ENCODE measurements at places on chromosomes 13 and 19. TPM values are rescaled to one million over a fixed set of nuclear protein-coding genes. Genes with fewer than 3 reads are reported as not detected.

DNA sequence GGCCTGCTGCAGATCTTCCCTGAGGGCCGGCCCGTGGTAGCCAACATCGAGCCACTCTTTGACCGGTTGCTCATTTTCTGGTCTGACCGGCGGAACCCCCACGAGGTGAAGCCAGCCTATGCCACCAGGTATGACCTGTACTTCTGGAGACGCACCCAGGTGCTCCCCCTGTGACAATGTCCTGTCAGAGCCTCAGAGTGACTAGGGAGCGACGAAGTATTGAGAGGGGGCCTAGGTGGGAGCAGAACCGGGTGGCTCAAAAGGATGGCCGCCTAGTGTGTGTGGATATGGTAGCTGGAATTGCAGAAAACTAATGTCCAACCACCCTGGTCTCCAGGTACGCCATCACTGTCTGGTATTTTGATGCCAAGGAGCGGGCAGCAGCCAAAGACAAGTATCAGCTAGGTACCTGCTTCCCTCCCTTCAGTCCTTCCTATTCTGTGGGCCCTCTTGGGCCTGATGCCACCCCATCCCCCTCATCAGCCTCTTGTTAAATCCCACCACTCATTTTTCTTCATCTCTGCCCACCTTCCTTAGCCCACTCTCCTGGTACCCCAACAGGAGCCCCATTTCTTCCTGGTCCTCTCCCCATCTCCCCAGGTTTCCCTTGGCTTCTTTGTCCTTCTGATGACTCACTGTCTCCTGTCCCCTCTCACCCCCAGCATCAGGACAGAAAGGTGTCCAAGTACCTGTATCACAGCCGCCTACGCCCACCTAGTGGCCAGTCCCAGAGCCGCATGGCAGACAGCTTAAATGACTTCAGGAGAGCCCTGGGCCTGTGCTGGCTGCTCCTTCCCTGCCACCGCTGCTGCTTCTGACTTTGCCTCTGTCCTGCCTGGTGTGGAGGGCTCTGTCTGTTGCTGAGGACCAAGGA lies 8.4 kb downstream of the EGLN2 start:
- no peak for DNase-seq

Gene FUT1
- not detected for total RNA-seq

- DNase-seq: no peak
Observed at GRCh38 chr19:11090997-11091702, 1.9 kb downstream of the LDLR start.

DNA sequence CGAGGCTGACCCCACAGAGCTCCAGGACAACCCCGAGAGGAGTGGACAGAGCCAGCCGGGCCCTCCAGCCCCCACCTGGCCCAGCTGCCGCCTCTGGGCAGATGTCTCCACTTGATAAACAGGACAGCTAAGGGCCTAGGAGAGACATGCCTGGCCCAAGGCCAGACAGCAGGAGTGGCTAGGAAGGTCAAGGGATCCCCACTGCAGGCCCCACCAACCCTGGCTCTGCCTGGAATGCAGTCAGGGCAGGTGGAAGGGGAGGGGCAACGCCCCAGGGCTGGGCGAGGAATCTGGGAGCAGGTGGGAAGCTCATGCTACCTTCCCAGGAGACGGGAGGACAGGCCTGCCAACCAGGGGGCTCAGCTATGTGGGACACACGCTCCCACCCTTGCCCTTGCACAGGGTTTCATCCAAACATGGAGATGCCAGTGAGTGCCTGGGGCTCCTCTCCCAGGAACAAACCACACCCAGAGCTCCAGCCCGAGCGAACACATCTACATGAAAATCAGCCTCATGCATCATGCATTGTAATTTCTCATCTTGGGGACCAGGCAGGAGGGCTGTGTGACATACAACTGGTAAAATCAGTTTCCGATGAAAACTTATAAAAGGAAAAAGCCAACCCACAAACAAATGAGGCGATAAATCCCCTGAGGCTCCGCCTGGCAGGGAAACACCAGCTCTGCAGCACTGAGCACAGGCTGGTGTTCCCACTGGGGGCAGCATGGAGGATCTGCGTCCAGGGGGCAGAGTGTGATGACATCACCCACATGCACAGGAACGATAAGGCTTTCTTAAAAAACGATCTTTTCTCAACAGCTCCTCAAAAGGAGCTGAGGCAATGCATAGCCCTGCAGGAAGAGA lies 25.0 kb downstream of the SH3GL1 start:
- DNase-seq: peak; percentile 37

Gene RASA3
- 19.8 TPM for total RNA-seq

DNA sequence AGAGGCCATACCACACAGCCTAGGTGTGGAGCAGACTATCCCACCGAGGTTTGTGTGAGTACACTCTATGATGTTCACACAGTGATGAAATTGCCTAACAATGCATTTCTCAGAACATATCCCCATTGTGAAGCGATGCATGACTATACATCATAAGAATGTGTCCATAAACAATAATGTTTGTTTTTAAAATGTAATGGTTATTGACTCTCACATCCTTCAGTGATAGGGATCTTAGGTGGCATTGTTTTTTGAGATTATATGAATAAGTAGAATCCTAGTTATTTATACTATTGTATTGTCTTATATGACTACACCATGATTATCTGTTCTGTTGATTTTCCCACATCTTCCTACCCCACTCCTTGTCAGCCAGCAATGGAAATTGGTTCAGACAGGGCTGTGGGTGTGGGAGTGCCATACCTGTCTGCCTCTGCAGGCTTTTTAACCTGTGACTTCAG lies 13.6 kb downstream of the CCNA1 start:
- DNase-seq: peak; percentile 15

Gene ZNF121
- 22.9 TPM for total RNA-seq

Gene RHPN2
- total RNA-seq: 42.1 TPM

Gene RASAL3
- total RNA-seq: not detected

Gene PEX11G
- total RNA-seq: 0.47 TPM

Gene SYMPK
- 55.0 TPM for total RNA-seq

- DNase-seq: no peak
Observed at GRCh38 chr19:1407528-1408299, at the start of gene DAZAP1. Gene DAZAP1 (plus strand): TSS chr19:1407586. CDS start chr19:1407774, 188 bp downstream.

Gene ZNF480
- 12.8 TPM for total RNA-seq

DNA sequence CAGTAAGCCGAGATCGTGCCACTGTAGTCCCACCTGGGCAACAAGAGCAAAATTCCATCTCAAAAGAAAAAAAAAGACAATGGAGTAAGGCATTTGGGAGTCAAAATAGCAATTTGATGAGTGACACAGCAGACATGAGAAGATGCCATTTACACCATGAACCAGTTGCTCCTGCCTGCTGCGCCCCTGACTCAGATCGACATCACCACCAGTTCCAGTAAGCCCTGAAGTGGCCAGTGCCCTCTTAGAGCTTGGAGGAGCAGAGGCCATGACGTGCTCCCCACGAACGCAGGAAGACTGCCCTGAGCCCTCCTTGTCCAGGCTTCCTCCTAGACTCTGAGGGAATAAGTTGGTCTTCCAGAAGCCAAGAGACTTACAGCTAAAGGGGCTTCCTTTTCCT lies 339.2 kb downstream of the MYO16 start:
- DNase-seq: no peak

- no peak for DNase-seq
Observed at GRCh38 chr13:97091196-97091595, 96.9 kb upstream of the OXGR1 start.

Gene RDH8
- not detected for total RNA-seq

- no peak for DNase-seq
Observed at GRCh38 chr13:22270881-22271280, 600.0 kb downstream of the FGF9 start.

DNA sequence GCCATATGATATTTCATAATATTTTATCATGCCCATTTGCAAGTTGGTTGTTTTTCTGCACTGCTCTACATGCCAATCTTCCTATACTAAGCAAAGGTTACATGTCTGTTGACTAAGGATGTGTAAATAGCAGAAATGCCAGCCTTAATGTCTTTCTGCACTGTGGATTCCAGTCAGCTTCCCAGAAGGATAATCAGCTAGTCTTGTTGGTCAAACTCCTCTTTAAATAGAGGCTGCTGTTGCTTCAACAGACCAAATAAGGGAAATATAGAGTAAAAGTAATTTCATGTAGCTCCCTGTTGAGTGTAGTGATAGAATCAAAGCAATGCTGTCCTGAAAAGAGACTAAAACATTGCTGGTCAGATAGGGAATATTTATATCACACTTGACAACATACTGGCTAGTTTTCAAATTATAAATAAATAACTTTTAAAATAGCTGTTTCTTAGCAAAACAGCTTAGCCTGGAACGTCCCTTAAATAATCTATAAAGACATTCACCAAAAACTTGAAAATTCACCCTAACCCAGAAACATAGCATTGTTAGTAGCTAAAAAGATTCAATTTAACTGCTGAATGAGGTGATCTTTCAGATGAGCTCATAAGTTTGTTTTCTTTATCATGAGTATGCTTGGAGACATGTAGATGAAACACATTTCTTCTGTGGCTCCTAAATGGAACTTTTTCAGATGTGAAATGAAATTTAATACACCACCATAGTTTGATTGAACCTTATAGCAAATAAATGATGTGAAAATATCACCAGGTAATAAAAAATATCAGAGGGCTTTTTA lies 56.6 kb downstream of the FRY start:
- DNase-seq: no peak

DNA sequence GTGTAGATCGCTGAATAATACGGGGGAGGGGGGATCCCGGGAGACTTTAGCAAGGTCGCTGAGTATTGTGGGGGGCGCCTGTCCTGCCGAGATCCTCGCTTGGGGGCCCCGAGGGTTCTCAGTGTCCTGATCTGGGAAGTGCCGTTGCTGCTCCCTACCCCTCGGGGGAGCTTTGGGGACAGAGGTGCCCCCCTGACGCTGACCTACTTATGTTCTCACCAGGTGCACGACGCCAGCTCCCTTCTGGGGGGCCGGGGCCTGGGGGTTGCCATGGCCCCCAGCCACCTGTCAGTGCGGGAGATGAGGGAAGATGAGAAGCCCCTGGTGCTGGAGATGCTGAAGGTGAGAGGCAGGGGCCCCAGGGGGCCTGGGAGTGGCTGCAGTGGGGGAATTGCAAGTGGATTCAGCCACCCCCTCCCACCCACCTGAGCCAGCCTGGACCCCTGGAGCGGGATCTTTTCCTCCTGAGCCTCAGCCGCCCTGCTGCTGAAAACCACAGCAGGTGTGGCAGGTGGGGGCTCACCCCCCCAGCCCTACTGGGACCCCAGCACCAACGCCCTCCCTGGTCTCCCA lies 537 bp downstream of the NAT14 start:
- no peak for DNase-seq

GRCh38 chr13:26255691-26256277 lies 1.9 kb downstream of the CDK8 start:
- DNase-seq: no peak

Gene URAD
- total RNA-seq: not detected

- no peak for DNase-seq
Observed at GRCh38 chr13:50793026-50793425, 50.5 kb downstream of the DLEU7 start.

Gene NBEA
- total RNA-seq: 1.6 TPM

DNA sequence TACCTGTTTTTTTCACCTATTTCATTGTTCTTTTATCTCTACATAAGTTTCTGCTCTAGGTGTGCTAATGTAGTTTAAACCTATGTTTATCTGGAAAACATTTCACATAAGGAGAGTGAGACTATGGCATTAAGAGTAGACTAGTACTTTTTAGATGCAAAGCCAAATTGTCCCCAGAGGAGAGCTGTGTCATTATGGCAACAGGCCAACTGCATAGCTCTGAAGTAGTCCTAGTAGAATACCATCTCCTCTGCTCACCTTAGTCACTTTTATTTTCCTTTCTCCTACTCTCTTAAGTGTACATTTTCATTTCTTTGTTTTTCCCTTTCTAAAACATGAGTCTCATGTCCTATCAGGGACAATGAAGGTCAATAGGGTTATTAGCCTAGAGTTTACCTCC lies 123.1 kb downstream of the ITGBL1 start:
- DNase-seq: no peak

DNA sequence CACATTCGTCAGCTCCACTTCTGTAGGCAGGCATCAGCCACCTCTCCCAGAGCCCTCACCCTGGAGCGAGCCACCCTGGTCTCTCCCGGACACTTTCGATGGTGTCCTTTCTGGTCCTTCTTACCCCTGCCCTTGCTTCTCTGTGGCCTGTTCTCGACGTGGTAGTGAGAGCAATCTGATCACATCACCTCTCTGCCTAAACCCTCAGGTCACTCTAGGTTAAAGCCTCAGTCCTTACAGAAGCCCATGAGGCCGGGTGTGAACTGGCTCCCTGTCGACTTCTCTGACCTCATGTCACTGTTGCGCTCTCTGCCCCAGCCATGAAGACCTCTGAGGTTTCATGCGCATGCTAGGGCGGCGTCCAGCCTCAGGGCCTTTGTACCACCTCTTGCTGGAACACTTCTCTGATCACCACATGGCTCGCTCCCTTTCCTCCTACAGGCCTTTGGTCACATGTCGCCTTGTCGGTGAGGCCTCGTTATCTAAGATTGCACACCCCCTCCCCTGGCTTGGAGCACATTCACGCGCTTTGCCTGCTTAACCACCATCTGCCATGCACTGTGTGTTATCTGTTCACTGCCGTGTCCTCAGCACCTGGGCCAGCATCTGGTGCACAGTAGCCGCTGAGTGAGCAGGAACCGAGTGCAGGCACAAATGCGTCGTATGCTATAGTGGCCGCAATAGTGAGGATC lies 101.5 kb downstream of the DPF1 start:
- DNase-seq: no peak

Gene KLK1
- not detected for total RNA-seq

DNA sequence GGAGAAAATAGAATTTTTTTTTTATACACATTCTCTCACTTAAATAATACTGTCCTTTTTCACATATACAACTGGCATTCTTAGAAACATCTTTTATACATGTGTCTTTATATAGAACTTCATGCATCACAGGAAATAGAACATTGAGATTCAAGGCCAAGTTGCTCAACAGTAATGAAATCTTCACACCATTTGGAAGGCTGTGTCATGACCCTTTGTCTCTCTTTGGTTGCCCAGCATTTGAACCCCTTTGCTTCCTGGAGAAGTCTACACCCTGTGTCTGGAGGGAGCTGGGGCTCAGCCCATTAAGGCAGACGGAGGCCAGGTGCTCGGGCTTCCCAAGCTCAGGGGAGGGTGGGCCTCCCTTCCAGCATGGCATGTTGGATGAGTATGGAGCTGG lies 41.1 kb downstream of the B3GLCT start:
- no peak for DNase-seq

Gene IFI30
- not detected for total RNA-seq

- peak; percentile 59 for DNase-seq
Observed at GRCh38 chr13:30577401-30577852, 40.3 kb upstream of the USPL1 start.

GRCh38 chr19:51547397-51548212 lies 16.1 kb upstream of the SIGLEC6 start:
- no peak for DNase-seq

GRCh38 chr19:49570997-49571676 lies 9.2 kb downstream of the NOSIP start:
- DNase-seq: no peak

Data from SJSA1 (cell line).